Dermis microvascular lymphatic vessel endothelial cell (primary cell): ENCODE measurements at places on chromosomes 16 and 17. TPM values are rescaled to one million over a fixed set of nuclear protein-coding genes. Genes with fewer than 3 reads are reported as not detected.

ZNF423 gene
- 3.9 and 7.7 TPM in 2 replicates for total RNA-seq

KRT17 gene
- total RNA-seq: 0.25 and 0.39 TPM in 2 replicates

PPL gene
- total RNA-seq: 3.2 and 4.7 TPM in 2 replicates

SCO1 gene
- total RNA-seq: 29.8 and 46.0 TPM in 2 replicates

ALOX15B gene
- total RNA-seq: not detected in 2 replicates

SDR42E2 gene
- 0.13 TPM in 2 replicates for total RNA-seq

LGALS9C gene
- not detected in 2 replicates for total RNA-seq

SPATA22 gene
- total RNA-seq: 1.7 TPM in 1 of 2 replicates, not detected in the other

VMO1 gene
- total RNA-seq: 0.38 and 0.39 TPM in 2 replicates

C16orf74 gene
- total RNA-seq: 3.7 and 9.6 TPM in 2 replicates

YWHAE gene
- 390 and 392 TPM in 2 replicates for total RNA-seq

NOD2 gene
- total RNA-seq: 0.26 and 1.0 TPM in 2 replicates

UTS2R gene
- total RNA-seq: not detected in 2 replicates

TBC1D3H gene
- total RNA-seq: not detected in 2 replicates

CDH13 gene
- total RNA-seq: 66.6 and 68.9 TPM in 2 replicates

DOC2A gene
- under 0.01 and 0.13 TPM in 2 replicates for total RNA-seq

PTX4 gene
- total RNA-seq: under 0.01 and 0.13 TPM in 2 replicates

CALB2 gene
- not detected in 2 replicates for total RNA-seq

FAM20A gene
- not detected in 2 replicates for total RNA-seq

TOX3 gene
- not detected in 2 replicates for total RNA-seq

CCDC78 gene
- 0.26 and 0.76 TPM in 2 replicates for total RNA-seq

KCNJ18 gene
- not detected in 2 replicates for total RNA-seq

SMTNL2 gene
- total RNA-seq: not detected in 2 replicates

CA4 gene
- 2.3 and 14.8 TPM in 2 replicates for total RNA-seq

ZFP3 gene
- 0.77 and 1.3 TPM in 2 replicates for total RNA-seq

KCNH4 gene
- total RNA-seq: under 0.01 and 0.13 TPM in 2 replicates

HIC1 gene
- total RNA-seq: 37.4 and 75.1 TPM in 2 replicates

DHX58 gene
- total RNA-seq: 3.5 TPM in 2 replicates

ADGRG1 gene
- 11.5 and 15.3 TPM in 2 replicates for total RNA-seq
